ENCODE measurements at places on chromosomes 3 and 15. TPM values are rescaled to one million over a fixed set of nuclear protein-coding genes. Genes with fewer than 3 reads are reported as not detected.
A peak's percentile ranks its signal among the peaks of the same experiment; 100 is the strongest.

DNA sequence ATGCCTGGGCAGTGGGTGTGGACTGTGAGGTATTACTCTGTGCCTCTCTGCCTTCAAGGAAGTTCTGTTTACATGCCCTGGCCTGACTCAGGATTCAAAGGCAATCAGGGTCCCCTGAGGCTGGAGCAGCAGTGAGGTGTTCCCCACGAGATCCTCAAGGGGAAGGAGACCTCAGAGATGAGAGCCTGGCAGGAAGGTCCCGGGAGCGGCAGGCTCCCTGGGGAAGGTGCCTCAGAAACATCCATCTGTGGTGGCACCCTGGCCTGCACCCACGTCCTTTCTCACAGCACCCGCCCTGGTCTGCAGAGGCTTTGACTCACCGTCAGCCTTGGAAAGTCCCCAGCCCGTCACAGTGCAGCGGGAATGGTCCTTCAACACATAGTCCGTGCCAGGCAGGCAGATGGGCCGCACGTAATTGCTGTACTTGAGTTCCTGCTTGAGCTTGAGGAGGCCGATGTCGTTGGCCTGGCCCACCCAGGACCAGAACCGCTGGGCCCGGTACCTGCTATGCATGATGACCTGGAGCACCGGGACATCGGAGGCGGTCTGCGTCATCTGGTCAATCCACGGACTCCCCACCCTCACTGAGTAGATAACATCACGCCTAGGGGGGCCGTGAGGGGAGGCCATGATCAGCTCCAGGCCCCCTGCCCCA is 3.6 kb downstream of the PRSS50 start:
- DNase-seq, result no peak

DNA sequence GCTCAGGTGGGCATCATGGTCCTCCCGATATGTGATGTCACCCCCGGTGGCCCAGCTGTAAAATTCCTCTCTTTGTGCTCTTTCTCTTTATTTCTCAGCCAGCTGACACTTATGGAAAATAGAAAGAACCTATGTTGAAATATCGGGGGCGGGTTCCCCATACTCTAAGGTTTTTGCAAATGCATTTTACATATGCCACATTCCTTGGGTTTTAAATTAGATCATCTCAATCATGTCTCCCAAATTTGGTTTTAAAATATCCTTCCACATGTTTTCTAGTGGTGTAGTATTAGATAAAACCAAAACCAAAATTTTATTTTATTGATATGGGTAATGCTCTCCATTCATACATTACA is 4.4 kb upstream of the TMEM62 start:
- DNase-seq, result no peak

- no peak for DNase-seq
Observed at GRCh38 chr3:22593638-22594037, 609.5 kb upstream of the UBE2E2 start.

DNA sequence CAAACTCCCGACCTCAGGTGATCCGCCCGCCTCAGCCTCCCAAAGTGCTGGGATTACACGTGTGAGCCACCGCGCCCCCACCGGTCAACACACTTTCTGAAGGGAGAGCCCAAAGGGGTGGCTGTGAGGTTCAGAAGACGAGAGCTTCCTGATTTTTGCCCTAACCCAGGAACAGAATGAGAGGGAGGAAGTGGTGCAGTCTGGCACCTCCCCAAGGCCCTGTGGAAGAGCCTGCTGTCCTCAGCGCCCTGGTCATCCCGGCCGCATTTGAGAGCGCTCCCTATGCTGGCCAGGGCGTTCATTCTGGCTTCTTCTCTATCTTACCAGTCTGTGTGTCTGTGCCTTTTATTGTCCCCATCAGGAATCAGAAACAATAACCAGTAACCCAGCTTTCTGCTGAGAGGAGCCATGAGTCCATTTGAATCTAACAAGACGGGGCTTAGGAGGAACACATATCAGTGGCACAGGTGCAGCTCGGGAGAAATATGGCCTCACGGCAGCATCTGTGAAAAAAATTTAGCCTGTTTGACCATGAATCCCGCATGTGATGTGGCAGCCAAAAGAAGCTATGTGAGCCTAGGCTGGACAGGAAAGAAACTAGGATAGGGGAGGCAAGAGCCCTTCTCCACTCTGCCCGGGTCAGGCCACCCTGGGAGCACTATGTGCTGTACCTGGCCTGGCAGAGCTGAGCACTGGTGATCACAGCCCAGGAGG is 12.9 kb downstream of the BDH1 start:
- DNase-seq, result no peak

DNA sequence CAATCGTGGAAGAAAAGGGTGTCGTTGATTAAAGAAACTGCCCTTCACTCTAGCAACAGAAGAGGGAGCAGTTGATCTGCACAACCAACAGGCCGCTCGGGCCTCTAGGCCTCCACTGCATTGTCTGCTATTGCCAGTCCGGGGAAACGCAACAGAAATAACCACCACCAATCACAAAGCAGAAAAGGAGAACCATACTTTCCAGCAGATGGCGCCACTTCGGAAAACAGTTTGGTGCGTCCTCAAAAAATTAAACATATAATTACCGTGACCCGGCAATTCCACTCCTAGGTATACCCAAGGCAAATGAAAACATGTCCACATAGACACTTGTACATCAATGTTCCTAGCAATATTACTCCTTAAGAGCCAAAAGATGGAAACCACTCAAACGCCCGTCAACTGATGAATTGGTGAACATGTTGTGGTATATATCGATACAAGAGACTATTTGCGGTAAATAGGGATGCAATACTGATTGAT is 154.1 kb downstream of the TJP1 start:
- peak; percentile 25 for DNase-seq

DNA sequence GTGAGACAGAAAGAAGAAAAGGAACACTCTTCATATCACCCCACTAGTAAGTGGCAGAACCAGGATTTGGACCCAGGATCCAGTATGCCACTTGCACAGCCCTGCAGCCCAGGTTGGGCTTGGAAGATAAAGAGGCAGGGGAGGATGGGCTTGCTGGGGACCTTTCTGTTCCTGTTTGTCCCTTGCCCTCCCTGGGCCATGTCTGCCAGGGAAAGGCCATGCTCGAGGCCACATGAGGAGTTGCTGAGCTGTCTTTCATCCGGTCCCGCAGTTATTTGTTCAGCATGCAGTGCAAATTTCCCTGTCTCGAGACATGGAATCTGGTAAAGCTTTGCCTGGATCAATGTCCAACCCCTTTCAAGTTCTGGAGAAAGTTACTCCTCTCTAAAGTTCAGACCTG is 116.0 kb upstream of the MRPS22 start:
- DNase-seq, result no peak

DNA sequence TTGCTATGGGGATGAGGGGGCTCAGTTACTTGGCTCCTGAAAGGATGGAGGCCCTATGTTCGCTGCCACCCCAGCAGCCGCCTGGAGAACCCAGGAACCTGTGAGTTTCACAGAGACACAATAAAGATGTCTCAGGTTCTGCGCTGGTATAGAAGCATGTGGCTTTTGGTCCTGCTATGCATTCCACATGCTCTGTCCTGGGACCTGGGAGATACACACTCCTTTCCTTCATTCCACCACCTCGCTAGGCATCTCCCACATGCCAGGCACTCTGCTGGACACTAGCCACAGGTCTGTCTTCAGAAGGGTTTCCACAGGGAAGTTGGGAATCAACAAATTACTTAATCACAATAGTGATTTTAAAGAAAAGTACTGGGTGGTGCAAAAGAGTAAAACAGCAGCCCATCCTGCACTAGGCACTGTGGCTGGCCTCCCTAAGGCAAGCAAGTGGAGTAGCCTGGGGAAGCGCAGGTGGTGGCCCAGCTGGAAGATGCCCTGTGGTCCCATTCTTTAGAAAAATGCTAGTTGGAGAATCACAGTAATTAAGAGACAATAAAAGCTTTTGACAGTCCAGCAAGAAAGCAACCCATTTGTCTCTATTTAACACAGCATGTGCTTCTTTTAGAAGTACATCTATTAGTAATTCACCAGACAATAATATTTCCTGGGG is 408.9 kb upstream of the WNT5A start:
- DNase-seq, result no peak

DNA sequence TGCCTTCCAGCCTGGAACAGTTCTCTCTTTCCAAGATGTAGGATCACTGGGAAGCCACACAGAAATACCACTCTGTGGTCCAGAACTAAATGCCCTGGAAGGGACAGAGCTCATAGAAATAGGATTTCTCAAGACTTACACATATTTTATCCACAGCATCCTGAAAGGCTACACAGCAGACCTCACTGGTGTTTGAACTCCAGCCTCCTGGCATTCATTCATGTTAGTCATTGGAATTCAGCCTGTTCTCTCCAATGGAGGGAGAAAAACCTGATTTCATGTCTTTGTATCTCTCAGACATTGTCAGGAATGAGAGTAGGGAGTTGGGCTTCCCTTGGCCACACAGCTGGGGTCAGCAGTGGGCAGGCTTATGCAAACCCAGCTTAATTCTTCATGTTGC is 121.1 kb upstream of the PPP2R3A start:
- no peak for DNase-seq

Gene P2RY14
- 0.51 TPM for total RNA-seq

Measured in uterus (tissue), 4 donors.